ENCODE measurements at places on chromosomes 5 and 9.

GRCh38 chr9:130901498-130902203, 5.0 kb upstream of the QRFP start:
- DNase-seq: no peak

DNA sequence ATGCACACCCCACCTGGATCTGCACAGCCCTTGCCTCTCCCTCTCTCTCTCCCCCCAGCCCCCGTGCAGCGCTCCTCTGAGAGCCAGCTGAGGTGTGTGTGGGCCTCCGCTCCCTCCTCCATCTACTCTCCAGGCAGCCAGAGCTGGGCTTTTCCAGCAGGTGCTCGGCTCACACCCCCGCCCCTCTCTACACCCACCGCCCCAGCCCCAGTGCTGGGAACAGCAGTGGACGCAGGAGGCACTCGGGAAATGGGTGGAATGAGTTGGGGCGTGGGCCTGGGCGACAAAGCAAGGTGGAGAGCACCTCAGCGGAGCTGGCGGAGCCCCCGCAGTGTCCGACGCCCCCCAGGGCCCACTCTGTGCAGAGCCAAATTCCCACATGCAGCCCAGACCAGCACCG, 13.3 kb upstream of the LHX3 start:
- DNase-seq: no peak

DNA sequence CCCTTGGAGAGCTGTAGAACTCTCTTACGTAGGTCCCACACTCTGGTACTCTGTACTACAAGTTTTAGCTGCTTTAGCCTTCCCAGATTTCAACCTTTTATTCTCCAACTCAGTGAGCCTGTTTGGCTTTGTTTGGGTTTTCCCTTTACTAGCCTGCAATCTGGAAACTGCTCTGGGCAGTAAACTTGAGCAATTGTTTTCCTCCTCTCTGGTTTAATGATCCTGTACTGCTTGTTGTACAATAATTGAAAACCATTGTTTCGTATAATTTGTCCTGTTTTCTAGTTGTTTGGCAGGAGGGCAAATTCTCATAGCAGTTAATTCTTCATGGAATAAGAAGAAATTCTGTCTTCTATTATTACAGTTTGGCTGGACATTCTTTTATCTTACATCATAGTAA, 62.8 kb upstream of the TLX3 start:
- DNase-seq: no peak

GRCh38 chr5:72366324-72366976, 46.3 kb downstream of the PTCD2 start:
- peak; percentile 52 for DNase-seq

- no peak for DNase-seq
These were observed 26.3 kb downstream of the STC2 start for GRCh38 chr5:173301695-173302545.

GRCh38 chr5:151745071-151745705, 13.2 kb downstream of the ATOX1 start:
- DNase-seq: peak; percentile 79

GRCh38 chr5:94746731-94747124, 128.3 kb downstream of the SLF1 start:
- no peak for DNase-seq

- DNase-seq: peak; percentile 84
These were observed 41.9 kb downstream of the TNFAIP8 start for GRCh38 chr5:119397518-119398380.

DNA sequence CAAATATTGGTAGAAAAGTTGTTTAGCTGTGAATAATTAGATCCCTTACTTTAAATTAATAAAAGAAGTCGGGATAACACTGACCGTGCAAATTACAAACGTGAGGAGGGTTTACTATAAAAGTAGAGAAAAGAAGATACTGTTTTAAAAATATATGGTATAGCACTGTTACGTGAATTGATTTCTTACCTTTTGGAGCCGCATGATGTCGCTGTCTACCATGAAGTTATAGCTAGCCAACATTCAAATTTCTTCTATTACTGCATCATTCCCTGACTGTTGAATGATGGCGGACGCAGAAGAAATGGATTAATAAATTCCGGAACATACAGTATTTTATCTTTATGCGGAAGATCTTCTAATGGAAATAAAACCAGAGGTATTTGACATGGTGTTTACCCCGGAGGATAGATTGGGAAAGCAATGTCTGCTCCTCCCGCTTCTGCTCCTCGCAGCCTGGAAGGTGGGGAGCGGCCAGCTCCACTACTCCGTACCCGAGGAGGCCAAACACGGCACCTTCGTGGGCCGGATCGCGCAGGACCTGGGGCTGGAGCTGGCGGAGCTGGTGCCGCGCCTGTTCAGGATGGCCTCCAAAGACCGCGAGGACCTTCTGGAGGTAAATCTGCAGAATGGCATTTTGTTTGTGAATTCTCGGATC, at the start of gene PCDHA6:
Gene PCDHA6 (plus strand): TSS at position 257 of the 658 bp plus-strand sequence. CDS start 132 bp downstream, at position 389.
- no peak for DNase-seq

GRCh38 chr9:98726735-98727134, 18.0 kb upstream of the GABBR2 start:
- no peak for DNase-seq

GRCh38 chr9:38144421-38144820, 75.4 kb upstream of the SHB start:
- no peak for DNase-seq

DNA sequence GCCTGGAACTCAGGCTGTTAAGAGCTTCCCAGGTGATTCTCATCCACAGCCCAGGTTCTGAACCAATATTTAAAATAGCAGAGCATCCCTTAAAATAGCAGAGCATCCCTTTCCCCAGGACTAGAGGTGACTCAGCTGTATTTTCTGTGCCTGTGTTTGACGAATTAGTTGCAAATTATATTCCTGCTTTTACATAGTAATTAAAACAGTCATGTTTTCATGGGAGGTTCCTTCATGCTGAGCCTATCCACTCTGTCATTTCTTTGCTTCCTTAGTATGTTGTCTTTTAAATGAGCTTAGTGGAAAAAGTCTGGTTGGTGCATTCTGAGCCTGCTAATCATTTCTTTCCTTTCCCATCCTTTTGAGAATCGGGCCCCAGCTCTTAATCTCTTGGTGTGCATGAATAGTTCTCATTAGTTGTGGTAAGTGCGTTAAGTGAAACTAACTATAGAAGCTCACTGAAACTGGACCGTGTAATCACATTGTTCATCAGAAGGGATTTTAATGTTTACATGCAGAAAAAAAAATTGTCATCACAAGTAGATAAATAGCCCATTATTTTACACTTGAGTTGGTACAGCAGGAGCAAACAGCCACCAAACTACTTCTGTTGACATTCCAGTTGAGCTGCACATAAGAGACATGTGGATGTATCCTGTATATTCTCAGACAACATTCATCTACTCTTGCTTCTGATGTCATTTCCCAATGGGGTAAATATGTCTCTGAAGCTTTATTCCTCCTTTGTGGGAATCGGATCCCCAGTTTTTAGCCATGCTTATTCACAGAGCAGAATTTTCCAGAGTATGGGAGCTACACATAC, 596.9 kb upstream of the WWC1 start:
- DNase-seq: no peak

DNA sequence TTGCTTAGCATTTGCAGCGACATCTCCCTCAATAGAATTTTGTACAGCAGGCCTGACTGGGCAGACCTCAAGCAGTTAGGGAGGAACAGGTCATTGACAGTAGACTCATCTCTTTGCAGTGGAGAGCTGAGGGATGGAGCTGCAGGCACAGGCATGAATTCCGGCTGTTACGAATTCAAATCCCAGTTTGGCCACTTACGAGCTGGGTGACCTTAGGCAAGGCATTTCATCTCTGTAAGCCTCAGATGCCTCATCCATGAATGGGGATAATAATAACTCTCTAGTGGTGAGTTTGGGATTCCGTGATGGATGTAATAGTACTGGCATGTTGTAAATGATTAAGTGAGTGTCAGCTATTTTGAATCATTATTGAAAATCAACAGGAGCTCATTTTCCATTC, 195.3 kb downstream of the SEMA6A start:
- no peak for DNase-seq

GRCh38 chr9:116475201-116475600, 211.9 kb upstream of the TRIM32 start:
- DNase-seq: no peak

GRCh38 chr9:26789959-26790358, 102.6 kb downstream of the CAAP1 start:
- DNase-seq: no peak

GRCh38 chr9:89095761-89096528, 82.7 kb downstream of the SHC3 start:
- no peak for DNase-seq

DNA sequence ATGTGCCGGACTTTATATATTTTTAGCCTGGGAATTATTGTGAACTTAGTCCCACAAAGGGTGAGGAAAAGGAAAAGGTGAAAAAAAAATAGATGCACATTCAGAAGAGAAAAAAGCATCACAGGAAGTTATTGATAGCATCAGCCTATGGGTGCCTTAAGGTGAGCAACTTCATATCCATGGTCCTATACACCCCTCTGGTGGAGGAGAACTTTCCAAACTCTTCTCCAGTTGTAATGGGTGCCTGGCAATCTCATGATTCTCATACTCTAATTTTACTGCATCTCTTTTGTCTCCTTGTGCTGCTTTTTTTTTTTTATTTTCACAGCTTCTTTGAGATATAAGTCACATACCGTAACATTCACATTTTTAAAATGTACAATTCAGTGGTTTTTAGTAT, 107.4 kb downstream of the JAKMIP2 start:
- no peak for DNase-seq

- no peak for DNase-seq
These were observed 102.5 kb upstream of the SREK1 start for GRCh38 chr5:66041627-66042026.

DNA sequence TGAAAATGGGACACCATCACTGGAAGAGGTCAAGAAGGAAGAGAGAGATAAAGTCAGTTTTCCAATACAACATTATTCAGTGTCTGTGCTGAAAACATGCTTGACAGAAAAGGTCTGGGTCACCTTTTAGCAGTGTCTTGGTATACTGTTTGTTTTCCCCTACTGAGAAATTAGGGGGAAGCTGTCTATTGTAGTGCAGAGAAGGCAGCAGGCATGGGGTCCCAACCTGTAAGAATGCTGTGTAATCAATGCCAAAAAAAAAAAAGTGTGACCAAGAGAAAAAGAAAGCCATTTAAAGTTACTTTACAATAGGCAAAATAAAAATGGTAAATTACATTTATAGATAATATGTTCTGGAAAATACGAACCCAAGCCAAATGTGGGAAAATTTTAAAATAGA, 139.3 kb downstream of the RAB3C start:
- no peak for DNase-seq

GRCh38 chr9:17587113-17587512, 8.2 kb downstream of the SH3GL2 start:
- no peak for DNase-seq

- DNase-seq: peak; percentile 19
These were observed 61.7 kb upstream of the SUB1 start for GRCh38 chr5:32523625-32524024.

- no peak for DNase-seq
These were observed 31.1 kb downstream of the AK8 start for GRCh38 chr9:132846918-132847515.

DNA sequence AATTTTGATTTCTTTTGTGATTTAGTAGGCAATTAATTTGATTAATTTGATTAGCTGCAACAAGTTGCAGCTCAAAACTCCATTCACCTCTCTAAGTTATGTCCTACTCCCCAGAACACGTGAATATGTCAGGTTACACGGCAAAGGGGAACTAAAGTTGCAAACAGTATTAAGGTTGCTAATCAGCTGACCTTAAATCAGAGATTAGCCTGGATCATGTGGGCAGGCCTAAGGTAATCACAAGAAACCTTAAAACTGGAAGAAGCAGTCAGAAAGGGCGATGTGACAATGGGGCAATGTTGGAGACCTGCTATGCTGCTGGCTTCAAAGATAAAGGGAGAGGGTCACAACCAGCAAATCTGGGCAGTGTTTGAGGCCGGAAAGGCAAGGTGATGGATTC, 47.3 kb upstream of the ANXA1 start:
- DNase-seq: no peak

GRCh38 chr5:78331523-78332080, 28.8 kb upstream of the SCAMP1 start:
- no peak for DNase-seq

- DNase-seq: no peak
These were observed 97.9 kb downstream of the DAPK1 start for GRCh38 chr9:87595610-87596009.

GRCh38 chr9:3342159-3342777, 183.5 kb downstream of the RFX3 start:
- DNase-seq: peak; percentile 2

DNA sequence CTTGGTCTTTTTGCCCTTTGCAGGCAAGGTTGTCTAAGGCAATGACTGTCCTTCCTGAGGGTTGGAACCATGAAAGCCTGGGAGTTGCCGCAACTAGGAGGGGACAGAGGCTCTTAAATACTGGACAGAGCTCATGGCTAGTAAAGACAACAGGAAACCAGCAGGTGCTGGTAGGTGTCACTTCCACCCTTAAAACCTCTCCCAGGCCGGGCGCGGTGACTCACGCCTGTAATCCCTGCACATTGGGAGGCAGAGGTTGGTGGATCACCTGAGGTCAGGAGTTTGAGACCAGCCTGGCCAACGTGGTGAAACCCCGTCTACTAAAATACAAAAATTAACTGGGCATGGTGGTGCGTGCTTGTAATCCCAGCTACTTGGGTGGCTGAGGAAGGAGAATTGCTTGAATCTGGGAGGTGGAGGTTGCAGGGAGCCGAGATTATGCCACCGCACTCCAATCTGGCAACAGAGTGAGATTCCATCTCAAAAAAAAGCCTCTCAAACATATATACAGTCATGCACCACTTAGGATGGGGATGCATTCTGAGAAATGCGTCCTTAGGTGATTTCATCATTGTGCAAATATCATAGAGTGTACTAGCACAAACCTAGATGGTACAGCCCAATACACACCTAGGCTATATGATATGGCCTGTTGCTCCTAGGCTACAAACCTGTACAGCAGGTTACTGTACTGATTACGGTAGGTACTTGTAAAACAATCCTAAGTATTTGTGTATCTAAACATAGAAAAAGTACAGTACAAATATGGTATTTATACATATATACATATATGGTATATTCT, 102.7 kb downstream of the HSPA4 start:
- DNase-seq: no peak

DNA sequence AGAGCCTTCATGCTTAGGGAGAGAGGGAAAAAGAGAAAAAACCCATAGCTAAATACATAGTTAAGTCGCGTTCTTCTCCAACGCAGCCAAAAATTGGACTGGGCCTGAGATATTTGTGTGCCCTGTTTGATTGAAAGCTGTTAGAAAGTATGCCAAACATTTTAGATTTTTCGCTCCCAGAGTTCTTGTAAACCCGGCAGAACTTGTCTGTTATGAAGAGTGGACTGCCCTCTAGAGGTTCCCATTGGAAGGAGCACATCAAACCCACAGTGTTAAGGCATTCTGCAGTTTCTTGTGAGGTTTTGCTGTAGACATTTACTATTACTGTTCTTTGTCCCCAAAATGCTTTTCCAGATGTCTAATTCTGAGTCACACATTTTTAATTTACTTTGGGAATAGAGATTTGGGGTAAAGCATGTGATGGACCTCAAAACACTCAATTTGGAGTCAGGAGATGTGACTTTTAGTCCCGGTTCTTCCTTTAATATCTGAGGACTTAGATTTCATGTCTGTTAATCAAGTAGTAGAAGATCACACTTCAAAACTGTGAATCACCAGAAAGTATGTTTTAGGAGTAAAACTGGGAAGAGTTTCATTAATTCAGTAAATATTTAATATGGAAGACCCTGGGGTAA, 96.6 kb downstream of the PCSK1 start:
- DNase-seq: peak; percentile 88

GRCh38 chr9:119793218-119793617, 424.0 kb upstream of the BRINP1 start:
- no peak for DNase-seq

GRCh38 chr9:78014776-78015175, 16.8 kb downstream of the GNAQ start:
- no peak for DNase-seq

GRCh38 chr9:33721674-33722358, 73.5 kb upstream of the PRSS3 start:
- peak; percentile 90 for DNase-seq
